ENCODE measurements at places on chromosomes 5 and 9. TPM values are rescaled to one million over a fixed set of nuclear protein-coding genes. Genes with fewer than 3 reads are reported as not detected.

Gene ADAMTS16
- total RNA-seq = 0.18 TPM

Gene LMNB1
- total RNA-seq = 5.7 TPM

Gene BTNL8
- total RNA-seq = not detected

Gene CAMK4
- 2.9 TPM for total RNA-seq

Gene G3BP1
- 96.7 TPM for total RNA-seq

Gene IFNA2
- total RNA-seq = not detected

Gene ADAMTS19
- total RNA-seq = 36.3 TPM

Gene GHR
- 3.8 TPM for total RNA-seq

Gene MCTP1
- 4.7 TPM for total RNA-seq

Gene ASS1
- total RNA-seq = 329 TPM

Gene SOHLH1
- total RNA-seq = not detected

Gene PCDHB6
- 0.09 TPM for total RNA-seq

Gene INSL6
- total RNA-seq = not detected

Gene SFXN1
- total RNA-seq = 74.4 TPM

Gene GPRIN1
- total RNA-seq = 1.1 TPM

Gene BAAT
- not detected for total RNA-seq

Gene PSD2
- total RNA-seq = under 0.01 TPM

Gene INSYN2B
- 3.1 TPM for total RNA-seq

Gene ARL10
- 9.5 TPM for total RNA-seq

Gene FOXI1
- total RNA-seq = not detected

Gene GNA14
- 0.57 TPM for total RNA-seq

Gene RORB
- 0.92 TPM for total RNA-seq

Gene PCDHA10
- total RNA-seq = 0.28 TPM

Gene PHF24
- total RNA-seq = under 0.01 TPM

Gene IQGAP2
- total RNA-seq = 24.0 TPM

Gene TSSK1B
- total RNA-seq = 0.09 TPM

Gene SLC4A9
- not detected for total RNA-seq

Gene CCL28
- total RNA-seq = 0.43 TPM

Gene PCDHB14
- total RNA-seq = 0.85 TPM

Gene RXFP3
- total RNA-seq = not detected

Gene TOR1B
- 22.3 TPM for total RNA-seq

Gene PIP5K1B
- under 0.01 TPM for total RNA-seq

Gene PCDHGB2
- total RNA-seq = 2.4 TPM

Gene CCL27
- not detected for total RNA-seq

Gene DYNC2I2
- total RNA-seq = 25.1 TPM

Gene SH2D3C
- total RNA-seq = under 0.01 TPM

Gene PCDHA7
- 0.57 TPM for total RNA-seq

Gene WNT8A
- not detected for total RNA-seq

Gene LNPEP
- total RNA-seq = 19.1 TPM

Gene ZNG1C
- total RNA-seq = 20.2 TPM

Gene PCDHB16
- 0.18 TPM for total RNA-seq

Gene CNTFR
- total RNA-seq = under 0.01 TPM

Gene GABRG2
- not detected for total RNA-seq

Gene CDKN2B-AS1
- 4.8 TPM for total RNA-seq

Gene PCDHGB5
- total RNA-seq = 15.9 TPM

Gene ADAMTSL2
- total RNA-seq = 2.3 TPM

Gene TEK
- total RNA-seq = 19.2 TPM

Gene MRRF
- total RNA-seq = 34.7 TPM

Gene TRPM3
- 0.85 TPM for total RNA-seq

Gene SPINK5
- under 0.01 TPM for total RNA-seq

Gene ZNF462
- total RNA-seq = 12.9 TPM

Gene SHOC1
- under 0.01 TPM for total RNA-seq

Gene TRAF1
- 2.3 TPM for total RNA-seq

Gene SPATA31A3
- total RNA-seq = not detected

Gene ACSL6
- total RNA-seq = 0.09 TPM

Gene ECM2
- 4.3 TPM for total RNA-seq

All from smooth muscle cell of bladder (primary cell).